ENCODE measurements at places on chromosomes 3 and 15.

- DNase-seq = no peak
Observed at GRCh38 chr15:65059369-65059750, 8.4 kb downstream of the RASL12 start.

DNA sequence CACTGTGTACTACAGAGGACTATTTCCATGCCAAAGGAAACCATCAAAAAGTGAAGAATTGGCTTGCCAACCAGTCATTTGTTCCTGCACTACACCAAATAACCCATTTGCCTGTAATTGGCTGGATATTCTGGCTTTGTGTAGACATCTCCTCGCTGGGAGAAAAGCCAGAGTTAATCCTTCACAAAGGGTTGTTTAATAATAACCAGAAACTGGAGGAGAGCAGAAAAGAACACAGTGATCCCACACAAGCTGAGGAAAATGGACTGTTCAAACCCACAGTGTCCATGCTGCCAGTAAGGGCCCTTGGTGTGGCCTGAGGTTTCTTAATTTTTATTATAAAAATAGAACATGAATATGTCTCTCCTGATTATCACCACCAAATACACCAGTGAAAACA, 294.0 kb downstream of the RORA start:
- no peak for DNase-seq

DNA sequence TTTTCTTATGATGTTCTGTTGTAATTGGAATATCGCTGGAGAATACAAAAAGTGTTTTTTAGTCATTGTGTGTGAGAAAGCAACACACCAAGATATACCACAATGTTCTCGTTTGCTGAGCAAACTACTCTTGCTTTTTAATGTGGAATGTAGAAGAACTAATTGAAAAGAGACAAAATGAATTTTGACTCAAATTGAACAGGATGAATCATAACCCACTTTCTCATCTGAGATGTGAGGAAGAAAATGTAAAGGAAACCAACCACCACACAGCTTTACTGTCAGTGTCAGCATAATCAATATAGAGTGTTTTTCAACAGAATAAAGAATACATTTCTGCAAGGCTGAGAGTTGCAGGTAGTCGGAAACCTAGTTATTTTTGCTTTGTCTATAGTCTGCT, 448.8 kb upstream of the TPRG1 start:
- no peak for DNase-seq

DNA sequence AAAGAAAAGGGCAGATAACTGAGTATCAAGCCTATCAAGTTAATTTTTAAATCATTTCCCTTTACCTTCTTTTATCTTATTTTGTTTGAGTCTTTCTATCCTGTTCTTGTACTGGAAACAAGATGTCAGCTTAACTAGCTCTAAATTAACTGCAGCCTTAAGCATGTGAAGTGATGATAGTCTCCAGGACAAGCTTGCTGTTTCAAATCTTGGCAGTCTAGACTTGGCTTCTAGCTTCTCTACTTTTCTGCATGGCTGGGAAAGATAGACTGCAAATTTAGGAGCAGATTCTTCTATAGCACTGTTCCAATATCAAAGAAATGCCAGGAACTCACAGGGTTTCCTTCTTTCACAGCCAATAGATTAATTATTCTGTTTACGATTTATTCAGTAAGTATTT, 1034.4 kb downstream of the TUSC7 start:
- no peak for DNase-seq

GRCh38 chr15:60906146-60906674, 322.9 kb downstream of the RORA start:
- no peak for DNase-seq

GRCh38 chr15:69871511-69872134, 226.1 kb downstream of the TLE3 start:
- DNase-seq = no peak

GRCh38 chr15:29093696-29094343, 175.8 kb downstream of the NSMCE3 start:
- no peak for DNase-seq

GRCh38 chr3:127325629-127325961, 37.7 kb upstream of the PRR20G start:
- DNase-seq = no peak

- no peak for DNase-seq
Observed at GRCh38 chr3:190116551-190117067, 4.1 kb downstream of the P3H2 start.

GRCh38 chr3:164306042-164306441, 772.3 kb downstream of the SI start:
- no peak for DNase-seq

DNA sequence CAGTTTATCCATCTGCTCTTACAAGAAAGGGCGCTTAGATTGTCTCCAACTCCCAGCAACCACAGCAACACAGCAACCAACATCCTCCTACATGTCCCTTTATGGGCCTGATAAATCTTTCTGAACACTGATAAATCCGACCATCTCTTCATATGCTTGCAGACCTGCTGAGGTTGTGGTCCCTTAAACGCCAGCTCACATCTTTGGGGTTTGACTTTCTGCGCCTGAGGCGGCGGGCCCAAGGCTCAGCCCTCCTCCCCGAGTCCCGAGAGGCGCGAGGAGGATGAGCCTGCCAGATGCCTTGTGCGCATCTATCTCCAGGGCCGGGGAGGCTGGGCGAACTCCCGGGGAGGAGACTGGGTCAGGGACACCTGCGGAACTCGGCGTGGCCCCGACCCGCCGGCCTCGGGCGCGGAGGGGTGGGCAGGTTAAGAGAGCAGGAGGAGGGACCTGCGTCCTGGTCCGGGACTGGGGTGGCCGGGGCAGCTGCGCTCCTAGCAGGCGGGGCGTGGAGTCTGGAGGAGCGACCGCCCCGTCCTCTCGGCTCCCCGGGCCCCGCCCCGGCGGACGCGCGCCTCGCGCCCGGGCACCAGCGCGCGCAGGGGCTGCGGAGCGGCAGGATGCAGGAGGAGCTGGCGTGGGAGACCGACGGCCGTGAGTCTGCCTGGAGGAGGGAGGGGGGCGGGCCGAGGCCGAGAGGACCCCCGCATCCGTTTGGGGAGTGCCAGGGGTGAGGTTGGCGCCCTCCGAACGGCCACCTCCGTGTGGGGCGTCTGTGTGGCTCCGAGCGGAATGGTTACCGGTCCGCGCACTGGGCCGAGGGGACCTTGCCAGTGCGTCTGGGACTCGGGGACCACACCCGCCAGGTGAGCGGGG, at the start of gene ANKDD1A:
Gene ANKDD1A, plus strand, starts transcription at position 592 of the 876 bp plus-strand sequence. Its CDS starts 29 bp downstream, at position 621.
- peak; percentile 22 for DNase-seq

DNA sequence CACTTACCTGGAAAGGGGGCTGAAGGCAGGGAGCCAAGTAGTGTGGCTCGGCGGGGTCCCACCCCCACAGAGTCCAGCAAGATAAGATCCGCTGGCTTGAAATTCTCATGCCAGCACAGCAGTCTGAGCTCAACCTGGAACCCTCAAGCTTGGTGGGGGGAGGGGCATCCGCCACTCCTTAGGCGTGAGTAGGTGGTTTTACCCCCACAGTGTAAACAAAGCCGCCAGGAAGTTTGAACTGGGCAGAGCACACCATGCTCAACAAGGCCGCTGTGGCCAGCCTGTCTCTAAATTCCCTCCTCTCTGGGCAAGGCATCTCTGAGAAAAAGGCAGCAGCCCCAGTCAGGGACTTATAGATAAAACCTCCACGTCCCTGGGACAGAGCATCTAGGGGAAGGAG, 156.3 kb downstream of the KBTBD8 start:
- DNase-seq = no peak

DNA sequence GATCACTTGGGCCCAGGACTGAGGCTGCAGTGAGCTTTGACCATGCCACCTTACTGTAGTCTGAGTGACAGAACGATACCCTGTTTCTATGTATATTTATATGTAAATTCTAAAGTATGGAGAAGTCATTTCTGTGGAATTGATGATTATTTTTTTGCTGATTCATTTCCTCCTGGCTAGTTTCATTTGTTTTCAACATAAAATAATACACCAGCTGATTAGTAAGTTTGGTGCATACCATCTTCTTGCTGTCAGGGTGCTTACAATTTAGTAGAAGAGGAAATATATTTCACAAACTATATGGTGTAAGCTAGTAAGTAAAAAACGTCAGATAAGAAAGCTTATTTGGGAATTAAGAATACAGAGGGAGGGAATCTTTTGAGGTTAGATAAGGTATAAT, 36.0 kb downstream of the SLC25A26 start:
- no peak for DNase-seq

- no peak for DNase-seq
Observed at GRCh38 chr15:92452143-92452542, 58.5 kb downstream of the ST8SIA2 start.

DNA sequence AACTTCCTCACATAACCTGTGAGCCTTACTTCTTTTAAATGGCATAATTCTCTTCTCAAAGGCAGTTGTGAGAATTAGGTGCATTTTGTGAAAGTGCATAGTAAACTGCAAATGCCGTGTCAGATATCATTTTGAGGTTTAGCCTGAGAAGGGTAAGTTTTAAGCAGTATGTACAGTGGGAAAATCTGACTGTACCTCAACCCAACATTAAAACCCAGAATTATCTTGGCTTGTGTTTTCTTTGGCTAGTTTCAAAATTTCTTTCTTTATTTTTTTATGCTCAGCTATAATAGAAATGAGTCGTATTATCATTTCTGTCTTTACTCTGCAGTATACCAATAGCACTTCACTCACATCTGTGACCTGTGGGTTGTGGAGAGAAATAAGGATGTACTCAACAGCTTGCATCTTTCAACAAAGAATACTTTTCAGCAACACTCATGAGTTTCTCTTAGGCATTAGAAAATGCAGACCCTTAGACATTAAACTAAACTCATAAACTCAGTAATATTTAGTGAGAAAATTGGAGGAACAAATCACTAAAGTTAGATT, 65.7 kb downstream of the RASA2 start:
- no peak for DNase-seq

GRCh38 chr3:103617961-103618360, 1183.1 kb downstream of the ZPLD1 start:
- no peak for DNase-seq

Data from stimulated activated naive CD4-positive, alpha-beta T cell (primary cell).